ENCODE measurements at places on chromosomes 16 and 17.

GRCh38 chr16:9612267-9612666, 520.8 kb downstream of the HAPSTR1 start:
- no peak for DNase-seq

GRCh38 chr17:78923660-78924453, 1.3 kb downstream of the TIMP2 start:
- no peak for DNase-seq

GRCh38 chr16:81973737-81974136, 37.5 kb downstream of the SDR42E1 start:
- DNase-seq, result no peak

GRCh38 chr17:58281511-58282011, 826 bp upstream of the MPO start:
- DNase-seq, result no peak

DNA sequence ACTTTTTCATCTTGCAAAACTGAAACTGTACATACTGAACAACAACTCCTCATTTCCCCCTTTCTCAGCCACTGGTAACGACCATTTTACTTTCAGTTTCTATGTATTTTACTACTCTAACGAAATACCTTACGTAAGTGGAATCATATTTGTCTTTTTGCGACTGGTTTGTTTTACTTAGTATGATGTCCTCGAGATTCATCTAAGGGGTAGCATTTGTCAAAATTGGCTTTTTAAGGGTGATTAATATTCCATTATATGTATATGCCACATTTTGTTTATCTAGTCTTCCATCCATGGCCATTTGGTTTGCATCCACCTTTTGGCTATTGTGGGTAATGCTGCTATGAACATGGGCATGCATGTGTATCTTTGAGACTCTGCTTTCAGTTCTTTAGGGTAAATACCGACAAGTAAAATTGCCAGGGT, 10.4 kb downstream of the KPNB1 start:
- DNase-seq, result no peak

- no peak for DNase-seq
These were observed 33.6 kb upstream of the TOB1 start for GRCh38 chr17:50899559-50900319.

DNA sequence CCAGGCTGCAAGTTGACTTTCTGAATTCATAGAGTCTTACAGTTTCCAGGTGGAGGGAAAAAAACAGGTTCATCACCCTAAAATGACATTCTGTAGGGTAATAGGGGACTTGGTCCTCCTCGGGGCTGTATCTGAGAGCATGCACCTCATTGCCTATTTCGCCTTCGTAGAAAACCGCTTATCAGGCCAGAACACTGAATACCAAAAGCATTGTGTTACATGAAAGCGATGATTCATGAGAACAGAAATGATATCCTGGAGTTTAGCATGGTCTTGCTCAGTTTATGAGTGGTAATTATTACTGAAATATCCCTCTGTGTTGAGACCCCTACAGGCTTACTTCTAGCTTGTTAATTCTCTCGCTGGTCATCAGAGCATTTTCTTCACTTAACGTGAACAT, 61.4 kb upstream of the ARHGAP44 start:
- DNase-seq, result no peak

DNA sequence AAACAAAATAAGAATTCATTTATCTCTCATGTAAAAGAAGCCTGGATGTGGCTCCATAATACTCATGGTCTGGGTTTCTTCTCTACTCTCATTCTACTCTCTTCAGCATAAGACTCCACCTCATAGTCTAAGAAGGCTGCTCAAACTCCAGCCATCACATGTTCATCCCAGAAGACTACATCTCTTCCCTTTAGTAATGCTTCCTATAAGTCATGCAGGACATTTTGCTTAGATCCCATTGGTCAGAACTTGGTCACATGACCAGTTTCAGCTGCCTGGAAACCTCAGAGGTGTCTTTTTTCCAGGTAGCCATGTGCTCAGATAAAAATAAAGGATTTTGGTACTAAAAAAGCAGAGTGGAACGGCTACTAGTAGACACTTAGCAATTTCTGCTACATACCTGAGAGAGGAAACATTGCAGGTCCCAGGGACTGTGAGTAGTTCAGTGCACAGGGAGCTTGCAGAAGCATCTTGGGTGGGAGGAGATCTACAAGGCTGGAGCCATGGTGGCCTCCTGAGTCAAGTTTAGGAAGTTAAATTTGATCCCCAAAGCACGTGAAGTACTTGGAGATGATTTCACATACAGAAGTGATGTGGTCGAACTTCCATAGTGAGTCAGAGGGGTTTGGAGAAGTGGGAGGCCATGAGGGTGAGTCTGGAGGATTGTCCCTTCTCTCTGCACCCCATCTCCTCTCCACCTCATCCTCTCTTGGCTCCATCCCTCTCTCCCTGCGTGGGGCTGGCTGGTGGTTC, 110.2 kb downstream of the CCDC182 start:
- no peak for DNase-seq

GRCh38 chr16:84414789-84415326, 46.5 kb downstream of the ATP2C2 start:
- no peak for DNase-seq

GRCh38 chr17:74957935-74958740, 14.4 kb downstream of the HID1 start:
- peak; percentile 22 for DNase-seq

GRCh38 chr17:44381810-44382305, 7.6 kb downstream of the ITGA2B start:
- no peak for DNase-seq

GRCh38 chr17:53390575-53390974, 432.2 kb upstream of the KIF2B start:
- DNase-seq, result no peak

DNA sequence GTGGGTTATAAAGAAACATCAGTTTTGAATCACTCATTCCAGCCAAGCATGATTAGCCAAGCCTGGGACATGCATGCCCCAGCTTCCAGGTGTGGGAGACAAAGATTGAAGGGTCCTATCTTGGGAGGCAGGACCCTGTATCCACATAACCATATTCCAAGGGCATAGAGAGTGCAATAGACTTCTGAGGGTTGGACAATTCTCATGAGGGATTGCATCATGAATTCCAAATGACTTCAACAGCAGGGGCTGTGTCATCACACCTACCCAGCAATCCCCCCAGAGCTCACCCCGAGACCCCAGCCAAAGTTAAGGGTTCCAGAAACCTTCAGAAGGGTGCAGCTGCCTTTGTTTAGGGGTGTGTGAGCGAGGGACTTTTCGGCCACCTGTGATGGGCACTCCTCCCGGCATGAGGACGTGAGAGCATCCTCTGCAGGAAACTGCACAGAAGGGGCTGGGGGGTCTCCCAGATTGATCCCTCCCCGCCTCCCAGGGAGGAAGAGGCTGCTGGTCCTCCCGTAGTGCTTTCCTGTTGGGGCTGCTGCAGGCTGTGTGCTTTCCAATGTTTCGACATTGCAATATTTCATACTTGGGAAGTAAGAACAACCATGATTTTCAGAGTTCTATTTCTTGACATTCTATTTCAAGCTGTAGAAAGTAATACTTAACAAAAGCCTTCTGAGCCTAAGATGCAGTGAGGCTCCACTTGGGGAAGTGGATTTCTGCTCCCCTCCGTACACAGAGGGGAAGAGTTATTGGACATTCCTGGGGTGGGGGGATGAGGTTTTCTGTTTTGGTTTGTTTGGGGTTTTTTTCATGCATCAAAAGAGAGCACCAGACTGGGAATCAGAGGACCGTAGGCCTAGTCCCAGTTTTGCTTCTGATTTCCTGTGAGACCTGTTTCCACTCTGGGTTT, 13.3 kb upstream of the PITPNM3 start:
- DNase-seq, result no peak

DNA sequence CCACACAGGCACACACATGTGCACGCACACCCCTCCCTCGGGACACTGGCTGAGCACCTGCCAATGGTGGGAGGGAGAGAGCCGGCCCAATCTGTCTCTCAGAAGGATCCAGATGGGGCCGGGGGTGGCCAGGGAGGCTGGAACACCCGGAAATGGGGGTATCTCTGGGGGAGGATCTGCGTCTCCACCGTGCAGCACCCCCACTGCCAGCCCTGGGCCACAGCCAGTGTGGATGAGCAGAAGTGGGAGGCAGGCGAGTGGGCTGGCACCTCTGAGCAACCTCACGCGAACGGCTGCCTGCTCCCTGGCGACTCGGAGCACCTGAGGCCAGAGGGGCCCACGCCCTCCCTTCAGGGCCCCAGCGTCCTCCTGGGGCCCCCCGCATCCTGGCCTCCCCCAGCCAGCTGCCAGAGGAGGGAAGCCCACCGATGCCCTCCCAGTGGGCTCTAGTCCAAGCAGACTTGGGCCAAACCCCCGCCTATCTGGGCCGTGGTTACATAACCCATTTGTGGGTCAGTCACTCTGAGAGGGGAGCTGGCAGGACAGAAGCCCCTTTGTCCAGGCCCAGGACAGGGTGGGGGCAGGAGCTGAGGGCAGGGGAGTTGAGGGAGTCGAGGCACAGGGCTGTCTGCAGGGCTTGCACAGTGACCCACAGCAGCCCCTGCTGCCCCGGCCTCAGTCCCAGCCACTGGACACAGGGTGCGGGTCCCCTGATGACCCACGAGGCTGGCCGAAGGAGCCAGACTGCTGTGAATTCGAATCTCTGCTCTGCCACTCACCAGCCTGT, 5.6 kb downstream of the CASKIN1 start:
- DNase-seq, result no peak

DNA sequence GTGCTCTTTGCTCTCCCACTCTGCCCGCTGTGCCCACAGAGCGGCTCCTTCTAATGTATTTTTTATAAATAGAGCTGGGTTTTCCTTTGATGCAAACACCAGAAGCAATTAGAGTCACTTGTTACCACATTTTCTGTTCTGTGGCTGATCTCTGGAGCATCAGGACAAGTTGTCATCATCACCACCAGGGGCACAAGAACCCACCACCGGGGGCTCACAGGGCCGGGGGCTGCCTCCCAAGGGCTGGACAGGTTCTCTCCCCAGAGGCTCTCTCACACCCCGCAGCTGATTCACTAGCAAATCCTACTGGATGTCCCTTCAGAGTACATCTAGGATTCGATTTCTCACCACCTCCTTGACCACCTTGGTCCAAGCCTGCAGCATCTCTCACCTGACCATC, 18.5 kb downstream of the C16orf82 start:
- DNase-seq, result no peak

DNA sequence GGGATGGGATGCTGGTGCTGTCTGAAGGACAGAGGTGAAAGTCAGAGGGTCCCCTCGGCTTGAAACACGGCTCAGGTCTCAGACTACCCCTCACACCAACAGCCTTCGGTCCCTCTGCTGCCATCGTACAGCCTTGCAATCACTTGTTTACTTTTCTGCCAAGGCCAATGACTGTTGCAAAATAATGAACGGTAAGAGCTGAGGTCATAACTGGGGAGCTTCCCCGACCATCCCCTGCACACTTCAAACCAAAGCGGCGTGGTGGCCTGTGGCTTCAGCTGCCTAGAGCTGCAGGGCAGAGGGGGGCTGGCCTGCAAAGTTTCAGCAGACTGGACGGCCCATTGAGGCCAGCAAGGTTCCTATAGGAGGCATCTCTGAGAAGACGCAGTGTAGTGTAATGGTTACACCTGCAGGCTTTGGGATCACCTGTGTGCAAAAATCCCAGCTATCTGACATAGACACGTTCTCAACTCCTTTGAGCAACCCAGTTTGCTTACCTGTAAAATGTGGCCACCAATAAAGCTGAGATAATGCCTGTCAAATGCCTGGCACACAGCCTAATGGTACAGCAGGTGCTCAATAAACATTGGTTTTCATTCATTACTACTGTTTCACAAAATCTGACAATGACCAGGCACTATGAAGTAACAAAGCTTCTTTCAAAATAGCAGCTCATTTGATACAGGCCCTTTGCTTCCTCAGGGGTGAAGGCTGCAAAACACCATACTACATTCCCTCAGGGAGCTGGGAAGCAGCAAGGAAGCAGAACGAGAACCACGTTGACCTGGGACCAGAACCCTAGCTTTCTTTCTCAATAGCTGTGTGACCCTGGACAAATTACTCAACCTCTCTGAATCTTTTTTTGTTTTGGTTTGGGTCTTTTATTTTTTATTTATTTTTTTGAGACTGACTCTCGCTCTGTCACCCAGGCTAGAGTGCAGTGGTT, 5.0 kb downstream of the PAM16 start:
- DNase-seq, result no peak

GRCh38 chr16:12150600-12150999, 174.1 kb downstream of the SNX29 start:
- DNase-seq, result no peak

DNA sequence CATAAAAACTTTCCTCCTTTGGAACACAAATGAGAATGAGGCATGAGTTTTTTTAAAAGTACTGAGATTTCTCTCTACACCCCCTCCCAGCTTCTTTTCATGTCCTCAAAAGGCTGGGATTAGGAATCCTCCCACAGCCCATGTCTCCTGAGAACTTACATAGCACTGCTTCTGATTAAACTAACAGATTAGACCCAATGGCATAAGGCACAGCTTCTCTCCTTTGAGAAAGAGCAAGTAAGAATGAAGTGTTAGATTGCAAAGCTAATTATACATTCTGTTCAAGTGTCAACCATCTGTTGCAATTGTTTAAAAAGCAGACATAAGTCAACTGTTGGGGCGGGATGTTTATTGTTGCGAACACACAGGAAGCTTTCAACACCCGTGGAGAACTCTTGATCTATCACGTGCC, 715.1 kb downstream of the CDH11 start:
- no peak for DNase-seq

DNA sequence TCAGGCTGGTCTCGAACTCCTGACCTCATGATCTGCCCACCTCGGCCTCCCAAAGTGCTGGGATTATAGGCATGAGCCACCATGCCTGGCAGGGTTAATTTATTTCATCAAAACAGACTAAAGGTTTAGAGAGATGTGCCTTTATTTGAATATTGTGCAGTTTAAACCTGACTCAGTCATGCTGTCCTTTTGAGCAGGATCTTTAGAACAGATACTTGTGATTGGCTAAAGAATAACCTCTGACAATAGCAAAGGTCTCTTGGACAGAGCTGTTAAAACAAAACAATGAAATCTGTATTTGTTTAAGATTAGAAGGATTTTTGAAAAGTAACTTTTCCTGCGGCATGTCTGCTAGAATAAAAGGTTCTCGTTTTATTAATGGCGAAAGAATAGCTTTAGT, 36.0 kb downstream of the ZNF207 start:
- DNase-seq, result no peak

DNA sequence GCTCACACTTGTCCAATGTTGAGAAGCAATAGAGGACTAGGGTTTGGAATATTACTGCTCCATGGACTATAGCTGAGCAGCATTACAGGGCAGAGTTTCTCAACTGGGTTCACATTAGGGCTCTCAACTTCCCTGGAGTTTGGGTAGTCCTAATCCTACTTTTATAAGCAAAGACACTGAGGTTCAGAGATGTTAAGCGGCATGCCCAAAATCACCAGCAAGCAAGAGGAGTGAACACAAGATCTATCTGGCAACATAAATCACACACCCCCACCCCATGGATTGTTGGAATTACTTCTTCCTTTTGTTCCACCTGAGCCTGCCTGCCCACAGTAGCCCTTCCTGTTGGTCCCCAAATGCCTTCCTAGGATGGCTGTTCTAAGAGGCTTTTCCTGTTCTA, 5.2 kb downstream of the TSNAXIP1 start:
- no peak for DNase-seq

GRCh38 chr17:51079049-51079448, 41.6 kb downstream of the SPAG9 start:
- DNase-seq, result no peak

GRCh38 chr17:12050646-12051225, 30.1 kb downstream of the MAP2K4 start:
- DNase-seq, result no peak

Measured in NCI-H1105 (cell line).